Stimulated activated CD4-positive, alpha-beta T cell treated with anti-CD3 and anti-CD28 coated beads, TNF-alpha, amount 100 ng/mL, for 1 hour (primary cell): ENCODE measurements at places on chromosomes 5 and 9.

DNA sequence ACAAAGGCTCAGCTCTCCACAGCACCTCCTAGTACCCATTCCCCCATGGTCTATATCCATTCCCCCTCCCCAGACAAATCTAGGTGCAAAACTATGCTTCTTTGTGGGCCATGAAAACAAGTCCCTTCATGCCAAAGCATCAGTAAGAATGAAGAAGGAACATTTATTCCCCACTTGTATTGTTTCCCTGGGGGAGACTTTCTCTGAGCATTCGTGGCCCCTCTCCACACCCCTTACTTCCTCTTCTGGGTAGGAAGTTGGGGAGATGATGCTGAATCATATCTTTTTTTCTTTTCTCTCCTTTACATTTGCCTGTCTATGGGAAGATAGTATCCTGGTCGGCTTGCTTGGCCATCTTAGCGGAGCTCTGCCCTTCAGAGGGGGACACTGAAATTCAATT is 246.8 kb downstream of the NSG2 start:
- DNase-seq, result no peak

- DNase-seq, result no peak
These were observed 19.3 kb downstream of the KCNIP1 start for GRCh38 chr5:170523142-170523551.

GRCh38 chr9:27619743-27620142 is 46.5 kb upstream of the C9orf72 start:
- DNase-seq, result no peak

DNA sequence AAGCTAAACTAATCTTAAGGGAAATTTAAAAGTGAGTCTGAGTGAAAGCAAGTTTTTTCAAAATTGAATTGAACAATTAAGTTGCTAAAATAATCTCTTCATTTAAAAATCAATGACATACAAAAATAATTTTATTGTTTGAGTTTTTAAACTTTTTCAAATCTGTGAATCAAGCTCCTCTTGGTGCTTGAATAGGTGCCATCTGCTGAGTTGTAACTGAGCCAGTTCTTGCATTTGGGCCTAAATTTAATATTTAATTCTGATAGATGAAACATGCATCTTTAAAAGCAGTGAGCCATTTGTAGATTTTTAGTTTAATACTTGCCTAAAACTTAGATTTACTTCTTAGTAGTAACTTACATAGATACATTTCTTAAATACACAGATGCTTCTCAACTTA is 31.8 kb downstream of the SPATA31D1 start:
- DNase-seq, result no peak

- DNase-seq, result no peak
These were observed 43.9 kb upstream of the ORM1 start for GRCh38 chr9:114278881-114279570.

DNA sequence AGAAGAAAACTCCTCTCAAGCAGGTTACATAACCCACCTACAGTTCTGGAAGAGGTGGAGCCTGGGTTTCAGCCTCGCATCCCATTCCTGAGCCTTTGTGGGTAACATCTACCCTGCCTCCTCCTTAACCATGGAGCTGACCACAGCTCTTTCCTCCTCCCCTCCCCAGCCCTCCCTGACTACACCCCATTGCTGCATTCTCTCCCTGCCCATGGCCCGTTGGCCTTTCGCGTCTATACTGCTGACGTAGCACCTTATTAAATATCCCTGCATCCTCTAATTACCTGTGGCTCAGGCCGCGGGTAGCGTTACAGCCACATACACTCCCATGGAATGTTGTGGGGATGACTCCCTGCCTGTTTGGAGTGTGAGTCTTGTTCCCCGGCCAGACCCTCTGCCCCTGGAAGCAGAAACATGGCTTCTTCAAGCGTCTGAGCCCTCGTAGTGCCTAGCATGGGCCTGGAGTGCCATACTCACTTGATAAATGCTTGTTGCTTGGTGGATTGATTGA is 72.8 kb downstream of the WWC1 start:
- no peak for DNase-seq

- no peak for DNase-seq
These were observed 100.2 kb downstream of the SCAI start for GRCh38 chr9:125043148-125043547.

GRCh38 chr5:77354454-77354853 is 137.7 kb downstream of the WDR41 start:
- no peak for DNase-seq

- DNase-seq, result no peak
These were observed 181.8 kb downstream of the ZDHHC21 start for GRCh38 chr9:14511452-14511851.

- DNase-seq, result no peak
These were observed 352.9 kb downstream of the CDH10 start for GRCh38 chr5:24291916-24292315.

DNA sequence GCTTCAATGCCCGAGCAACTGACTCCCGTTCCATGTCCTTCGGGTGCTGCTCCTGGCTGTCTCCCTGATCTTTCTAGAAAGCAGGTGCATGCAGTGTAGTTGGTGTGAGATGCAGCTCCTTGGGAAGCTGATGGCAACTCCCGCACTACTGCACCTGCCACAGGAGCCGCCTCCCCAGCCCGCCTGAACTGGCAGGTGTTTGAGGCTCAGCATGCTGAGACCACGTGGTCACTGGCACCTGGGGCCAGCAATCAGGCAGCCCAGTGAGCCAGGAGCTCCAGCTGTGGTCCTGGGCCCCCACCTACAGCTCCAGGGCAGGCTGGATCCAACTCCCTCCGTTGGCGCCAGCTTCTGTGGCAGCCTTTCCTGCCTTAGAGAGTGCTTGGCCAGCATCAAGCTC is 111.5 kb downstream of the ICE1 start:
- no peak for DNase-seq

DNA sequence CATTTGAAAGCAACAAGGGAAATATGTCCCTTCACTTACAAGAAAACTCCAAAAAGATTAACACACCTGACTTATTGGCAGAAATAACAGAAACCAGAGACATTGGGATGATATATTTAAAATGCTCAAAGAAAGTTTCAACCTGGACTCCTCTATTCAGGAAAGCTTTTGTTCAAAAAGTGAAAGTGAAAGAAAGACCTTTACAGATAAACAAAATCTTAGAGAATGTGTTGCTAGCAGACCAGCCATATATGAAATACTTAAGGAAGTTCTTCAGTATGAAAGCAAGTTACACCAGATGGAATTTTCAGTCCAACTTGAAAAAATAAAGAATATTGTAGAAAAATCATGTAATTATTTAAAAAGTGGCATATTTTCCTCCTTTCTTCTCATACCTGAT is 1075.1 kb downstream of the NR2F1-AS1 start:
- DNase-seq, result no peak

- no peak for DNase-seq
These were observed 29.2 kb downstream of the TNFSF8 start for GRCh38 chr9:114900942-114901802.

- DNase-seq, result peak; percentile 26
These were observed 42.8 kb downstream of the NEURL1B start for GRCh38 chr5:172683645-172684471.

DNA sequence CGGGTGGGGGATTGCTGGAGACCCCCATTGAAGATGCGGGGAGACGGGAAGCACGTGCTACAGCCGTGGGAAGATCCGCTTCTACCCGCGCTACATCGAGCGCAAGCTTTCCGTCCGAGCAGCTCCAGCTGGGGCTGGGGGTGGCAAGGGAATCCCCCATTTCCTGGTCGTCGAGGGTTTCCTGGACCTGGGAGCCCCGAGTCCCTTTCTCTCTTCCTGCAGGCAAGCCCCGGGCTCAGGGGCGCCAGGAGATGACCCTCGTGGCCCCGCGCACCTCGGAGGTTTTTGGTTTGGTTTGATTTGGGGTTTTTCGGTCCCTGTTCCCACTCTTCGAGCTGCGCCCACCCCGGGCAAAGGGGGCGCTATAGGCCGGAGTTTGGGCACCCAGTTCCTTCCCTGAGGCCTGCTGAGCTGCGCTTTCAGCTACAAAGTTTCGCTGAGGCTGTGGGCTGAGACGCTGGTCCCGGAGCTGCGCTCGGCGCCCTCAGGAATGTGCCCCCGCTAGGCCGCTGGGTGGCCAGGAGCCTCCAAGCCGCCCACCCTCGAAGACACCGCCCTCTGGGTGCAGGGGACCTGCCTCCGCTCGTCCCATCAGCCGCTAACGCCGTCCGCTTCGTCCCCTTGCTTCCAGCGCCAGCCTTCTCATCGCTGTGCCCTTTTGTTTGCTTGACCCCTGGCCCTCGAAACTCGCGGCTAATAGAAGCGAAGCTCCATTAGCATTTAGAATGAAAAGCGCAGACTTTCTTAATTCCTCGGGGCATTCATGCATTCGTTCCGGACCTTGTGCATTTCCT is 2.9 kb downstream of the NR4A3 start:
- no peak for DNase-seq

GRCh38 chr5:36392818-36393217 is 91.1 kb upstream of the RANBP3L start:
- no peak for DNase-seq

- DNase-seq, result no peak
These were observed 36.4 kb downstream of the PHF2 start for GRCh38 chr9:93612796-93613154.

GRCh38 chr5:73899916-73900315 is 273.9 kb downstream of the ARHGEF28 start:
- DNase-seq, result no peak

GRCh38 chr9:90631964-90632363 is 10.7 kb downstream of the DIRAS2 start:
- DNase-seq, result no peak

GRCh38 chr9:38061326-38061977 is 7.6 kb downstream of the SHB start:
- DNase-seq, result no peak

DNA sequence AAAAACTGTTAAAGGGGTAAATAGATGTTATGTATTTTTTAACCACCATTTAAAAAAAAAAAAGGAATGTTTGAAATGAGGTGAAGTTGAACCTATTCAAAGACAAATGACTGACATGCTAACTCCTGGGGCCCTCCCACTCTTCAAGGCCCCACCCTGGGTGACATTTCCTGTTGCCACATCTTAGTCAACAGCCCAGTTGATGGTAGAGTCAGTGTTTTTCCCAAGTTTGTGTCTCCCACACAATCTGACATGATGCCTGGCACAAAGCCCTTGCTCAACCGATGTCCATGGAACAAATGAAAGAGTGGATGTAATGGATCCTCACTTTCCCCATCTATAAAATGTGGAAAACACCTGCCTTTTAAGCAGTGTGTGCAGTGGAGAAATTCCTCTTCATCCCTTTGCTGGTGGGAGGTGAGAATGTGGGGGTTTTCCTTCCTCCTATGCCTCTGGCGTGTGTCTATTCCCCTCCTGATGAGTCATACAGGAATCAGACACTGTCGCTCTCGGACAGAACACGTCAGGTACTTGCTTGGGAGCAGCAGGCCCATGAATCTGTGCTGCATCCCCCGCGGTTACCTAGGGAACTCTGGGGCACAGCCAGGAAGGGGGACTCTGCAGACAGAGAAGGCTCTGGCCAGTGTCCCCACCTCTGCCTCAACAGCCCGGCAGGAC is 13.7 kb upstream of the ADRA1B start:
- DNase-seq, result no peak

GRCh38 chr9:35679766-35680330 is 6.1 kb downstream of the CA9 start:
- DNase-seq, result no peak

- no peak for DNase-seq
These were observed 43.9 kb downstream of the USP20 start for GRCh38 chr9:129879103-129879699.

DNA sequence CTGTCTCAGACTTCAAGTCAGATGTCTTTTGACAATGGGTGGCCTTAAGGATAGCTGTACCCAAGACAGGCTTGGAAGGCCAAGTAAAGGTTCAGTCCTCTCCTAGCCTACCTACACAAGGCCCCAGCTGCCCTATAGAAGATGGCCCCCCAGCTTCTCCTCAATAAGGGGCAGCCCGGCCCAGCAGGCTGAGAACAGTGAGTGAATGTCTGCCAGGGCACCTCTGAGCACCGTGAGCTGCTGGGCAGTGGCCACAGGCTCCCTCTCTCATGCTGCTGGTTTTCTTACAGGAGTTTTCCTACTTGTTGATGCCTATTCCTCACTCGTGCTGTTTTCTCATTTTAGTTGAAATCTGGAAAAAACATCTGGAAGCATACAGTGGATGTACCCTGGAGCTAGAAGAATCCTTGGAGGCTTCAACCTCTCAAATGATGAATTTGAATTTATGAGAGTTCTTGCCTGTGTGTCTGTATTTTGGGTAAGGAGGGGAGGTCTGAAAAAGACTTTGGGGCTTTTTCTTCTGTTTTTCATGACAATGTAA is 40.1 kb downstream of the SECISBP2 start:
- no peak for DNase-seq

DNA sequence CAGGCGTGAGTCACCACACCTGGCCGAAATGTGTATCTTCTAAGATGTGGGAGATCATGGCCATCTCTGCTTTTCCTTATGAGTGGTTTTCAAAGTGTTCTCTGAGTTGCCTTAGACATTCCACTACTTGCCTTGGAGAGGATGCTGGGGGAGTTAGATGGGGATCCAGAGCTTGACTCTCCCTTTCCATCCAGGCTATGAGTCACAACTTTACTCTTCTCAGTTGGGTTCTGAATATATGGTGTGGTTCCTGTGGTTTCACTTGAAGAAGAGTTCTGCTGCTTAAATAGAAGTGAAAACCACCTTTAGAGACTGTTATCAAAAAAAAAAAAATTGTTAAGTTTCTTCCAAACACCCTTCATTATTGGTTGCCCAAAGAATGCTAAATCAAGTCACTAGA is 217.6 kb downstream of the ZNF608 start:
- DNase-seq, result no peak

DNA sequence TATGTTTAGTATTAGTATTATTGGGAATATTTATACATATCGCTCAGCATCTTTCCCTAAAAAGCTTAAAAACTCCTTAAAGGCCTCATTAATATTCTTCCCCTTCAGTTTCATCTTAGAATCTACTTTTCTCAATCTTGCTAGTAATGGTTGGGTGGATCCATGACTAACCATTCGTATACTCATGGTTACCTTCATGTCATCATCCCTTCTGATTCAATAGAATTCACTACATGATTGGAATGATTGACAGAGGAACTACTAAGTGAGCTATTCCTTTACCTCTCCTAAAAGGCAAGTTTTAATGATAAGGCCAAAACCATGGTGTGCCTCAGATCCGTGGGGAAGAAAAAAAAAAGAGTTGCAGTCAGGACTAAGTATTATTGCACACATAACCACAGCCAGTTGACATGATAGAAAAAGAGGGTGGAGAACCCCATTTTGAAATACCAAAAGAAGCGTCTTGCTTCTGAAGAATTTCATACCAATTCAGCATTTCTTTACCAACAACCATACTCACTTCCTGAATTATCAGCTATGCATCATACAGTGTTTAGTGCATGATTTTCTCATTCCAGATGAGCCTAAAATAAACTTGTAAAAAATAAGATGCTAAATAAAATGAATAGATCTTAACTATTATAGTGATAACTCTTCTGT is 624.6 kb downstream of the PDE4D start:
- DNase-seq, result no peak

- DNase-seq, result no peak
These were observed 3.9 kb upstream of the FER start for GRCh38 chr5:108743846-108744245.
